T-helper 9 cell (primary cell): ENCODE measurements at places on chromosomes 6 and 20.

GRCh38 chr6:52363228-52363867 lies 1.4 kb downstream of the PAQR8 start:
- no peak for DNase-seq

DNA sequence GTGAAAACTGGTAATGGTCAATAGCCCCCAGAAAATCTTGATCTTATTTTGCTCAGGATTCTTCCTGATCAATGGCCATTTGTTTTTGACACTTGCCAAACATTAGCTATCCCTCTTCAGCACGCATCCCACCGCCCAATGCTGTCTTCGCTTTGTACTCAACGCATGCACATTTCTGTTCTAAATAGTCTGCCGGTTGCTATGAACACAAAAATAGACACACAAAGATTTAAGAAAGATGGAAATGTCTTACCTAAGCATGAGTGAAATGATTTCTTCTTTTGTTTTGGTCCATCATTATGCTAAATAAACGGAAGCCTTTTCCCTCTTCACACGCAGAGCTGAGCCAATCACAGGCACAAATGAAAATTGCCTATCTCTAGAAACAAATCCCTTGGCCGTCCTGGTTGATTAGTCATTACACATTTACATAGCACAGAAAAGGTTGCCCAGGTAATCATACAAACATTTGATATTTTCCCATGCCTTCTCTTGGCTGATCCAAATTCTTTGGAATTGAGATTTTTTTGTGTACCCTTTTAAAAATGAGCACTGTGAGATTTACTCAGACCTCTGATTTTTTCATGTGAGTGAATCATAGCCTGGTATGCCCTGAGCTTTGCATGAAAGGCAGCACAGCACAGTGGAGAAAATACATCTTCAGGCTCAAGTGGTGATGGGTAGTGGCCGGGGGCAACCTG lies 70.5 kb upstream of the FAM184A start:
- DNase-seq = no peak

GRCh38 chr20:63567136-63567385 lies 7.0 kb downstream of the HELZ2 start:
- no peak for DNase-seq

DNA sequence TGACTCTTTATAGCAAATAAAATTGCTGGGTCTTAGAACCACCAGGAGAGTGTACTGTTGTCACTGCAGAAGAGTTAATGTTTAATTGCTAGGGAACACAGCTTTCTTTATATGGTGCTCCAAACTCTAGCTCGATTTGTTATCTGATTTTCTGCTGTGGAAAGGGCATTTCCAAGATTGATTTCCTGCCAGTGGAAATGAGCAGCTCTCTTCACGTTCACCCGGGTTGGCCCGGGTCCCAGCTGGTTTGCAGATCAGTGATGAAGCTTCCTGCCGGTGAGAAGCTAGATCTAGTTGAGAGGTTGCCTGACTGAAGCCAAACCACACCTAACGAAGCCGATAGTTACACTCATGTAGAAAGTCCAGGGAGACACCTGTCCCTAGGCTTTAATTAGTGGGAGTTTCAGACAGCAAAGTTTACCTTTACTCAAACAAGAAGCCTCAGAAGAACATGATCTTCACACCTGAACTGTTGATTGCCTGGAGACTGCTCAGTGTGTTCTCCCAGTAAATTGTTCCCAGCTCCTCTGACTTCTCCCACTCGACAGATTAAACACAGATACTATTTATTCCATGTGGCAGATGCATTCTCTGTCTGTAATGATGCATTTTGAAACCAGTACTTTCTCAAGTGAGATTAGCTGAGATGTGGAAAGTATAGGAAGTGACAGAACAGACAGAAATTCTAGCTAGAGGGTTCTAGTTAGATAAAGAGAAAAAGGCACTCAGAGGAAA lies 27.8 kb downstream of the PAQR8 start:
- peak; percentile 48 for DNase-seq

- no peak for DNase-seq
These were observed 47.6 kb upstream of the RBM24 start for GRCh38 chr6:17233531-17233930.

- no peak for DNase-seq
These were observed 147.3 kb downstream of the TTLL2 start for GRCh38 chr6:167472148-167472547.

GRCh38 chr6:88359530-88360202 lies 193.5 kb upstream of the CNR1 start:
- DNase-seq = no peak

GRCh38 chr20:44021900-44022299 lies 107.2 kb downstream of the TOX2 start:
- no peak for DNase-seq

DNA sequence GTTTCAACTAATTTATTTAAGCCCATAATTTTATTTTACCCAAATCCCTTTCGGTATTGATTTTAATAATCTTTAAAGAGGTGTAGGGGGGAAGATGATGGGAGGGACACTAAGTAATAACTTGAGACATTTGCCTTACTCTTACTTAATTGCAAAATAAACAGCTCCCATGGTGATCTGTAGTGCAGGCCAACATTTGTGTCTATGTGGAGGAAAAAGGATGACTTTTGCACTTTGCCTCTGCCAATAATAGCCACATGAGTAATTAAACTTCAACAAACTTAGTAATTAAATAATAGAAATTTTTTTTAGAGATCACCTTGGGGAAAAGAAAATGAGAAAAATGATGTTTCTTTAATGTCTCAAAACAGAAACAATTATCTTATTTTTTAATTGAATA lies 29.9 kb upstream of the CD2AP start:
- no peak for DNase-seq

DNA sequence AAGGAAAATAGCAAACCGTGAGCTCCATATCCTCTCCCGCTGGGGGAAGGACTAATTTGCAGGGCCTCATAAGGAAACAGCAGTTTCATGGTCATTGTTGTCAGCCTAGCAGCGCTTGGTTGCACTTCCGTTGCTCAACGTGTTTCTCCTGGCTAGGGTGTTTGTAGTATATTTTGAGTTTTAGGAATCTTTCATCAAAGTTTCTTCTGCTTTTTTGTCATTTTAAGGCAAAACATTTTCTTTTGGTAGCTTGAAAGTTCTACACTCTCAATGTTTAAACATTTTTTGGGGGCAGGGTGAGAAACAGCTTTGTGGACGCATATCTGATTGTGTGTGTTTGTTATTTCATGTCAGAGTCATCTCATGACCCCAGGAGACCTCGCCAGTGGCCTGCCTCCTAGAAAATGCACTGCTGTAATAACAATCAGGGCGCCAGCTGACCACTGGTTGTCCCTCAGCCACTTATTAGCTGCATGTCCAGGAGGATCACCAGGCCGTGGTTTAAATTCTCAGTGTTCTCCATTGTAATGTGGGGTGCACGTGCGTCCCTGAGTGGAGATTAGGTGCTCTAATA lies 20.6 kb downstream of the JARID2 start:
- no peak for DNase-seq

DNA sequence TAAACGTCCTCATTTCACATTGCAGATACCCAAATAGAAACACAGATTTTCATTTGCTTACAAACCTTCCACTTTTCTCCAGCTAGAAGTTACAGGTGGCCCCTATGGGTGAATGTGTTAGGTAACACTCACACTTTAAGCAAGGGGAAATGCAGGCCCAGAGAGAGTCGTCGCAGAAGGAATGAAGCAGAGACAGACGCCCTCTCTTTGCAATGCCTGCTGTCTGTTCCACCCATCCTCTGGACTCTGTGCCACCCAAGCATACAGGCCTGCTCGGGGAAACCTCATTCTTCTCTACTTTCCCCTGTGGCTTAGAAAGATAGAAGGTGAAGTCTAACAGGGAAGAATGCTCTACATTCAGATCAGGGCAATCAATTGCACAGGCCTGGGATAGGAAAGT lies 57.2 kb downstream of the LRFN2 start:
- DNase-seq = no peak

GRCh38 chr6:21438986-21439352 lies 154.6 kb upstream of the SOX4 start:
- no peak for DNase-seq

DNA sequence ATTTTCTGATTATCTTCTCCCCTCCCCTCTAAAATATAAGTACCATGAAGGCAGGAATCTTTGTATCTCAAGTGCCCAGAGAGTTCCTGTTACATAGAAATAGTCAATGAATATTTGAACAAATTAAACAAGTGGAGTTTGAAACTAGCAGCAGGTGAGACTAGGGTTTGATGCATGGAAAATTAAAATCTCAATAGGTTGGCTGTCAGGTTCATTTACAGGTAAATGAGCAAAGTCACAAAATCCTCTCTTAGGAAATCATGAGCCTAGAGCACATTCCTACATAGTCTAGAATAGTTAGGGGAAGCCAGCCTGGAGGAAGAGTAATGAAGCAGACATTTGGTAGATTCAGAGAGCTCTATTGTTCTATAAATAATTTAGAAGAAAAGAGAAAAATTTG lies 140.4 kb downstream of the HS3ST5 start:
- DNase-seq = no peak

GRCh38 chr6:131652472-131652871 lies 15.4 kb downstream of the ENPP3 start:
- no peak for DNase-seq

DNA sequence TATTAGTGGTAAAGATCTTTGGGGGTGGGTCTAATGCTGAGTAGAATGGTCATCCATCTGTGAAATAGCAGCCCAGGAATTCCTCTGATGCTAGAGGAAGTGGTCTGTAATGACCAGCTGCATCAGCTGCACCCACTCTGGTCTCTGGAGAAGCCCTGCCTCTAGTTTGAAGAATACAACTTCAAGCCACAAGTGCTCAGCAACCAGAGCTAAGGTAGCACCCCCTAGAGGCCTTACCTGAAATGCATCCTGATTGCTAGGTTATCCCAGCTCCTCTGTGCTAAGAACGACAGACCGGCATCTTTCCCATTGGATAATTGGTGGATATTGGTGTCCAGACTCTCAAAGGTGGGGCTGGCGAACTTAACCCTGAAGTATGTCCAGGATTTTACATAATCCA lies 58.2 kb downstream of the DNAH8 start:
- DNase-seq = no peak

GRCh38 chr6:3218266-3218665 lies 9.2 kb downstream of the TUBB2B start:
- no peak for DNase-seq

DNA sequence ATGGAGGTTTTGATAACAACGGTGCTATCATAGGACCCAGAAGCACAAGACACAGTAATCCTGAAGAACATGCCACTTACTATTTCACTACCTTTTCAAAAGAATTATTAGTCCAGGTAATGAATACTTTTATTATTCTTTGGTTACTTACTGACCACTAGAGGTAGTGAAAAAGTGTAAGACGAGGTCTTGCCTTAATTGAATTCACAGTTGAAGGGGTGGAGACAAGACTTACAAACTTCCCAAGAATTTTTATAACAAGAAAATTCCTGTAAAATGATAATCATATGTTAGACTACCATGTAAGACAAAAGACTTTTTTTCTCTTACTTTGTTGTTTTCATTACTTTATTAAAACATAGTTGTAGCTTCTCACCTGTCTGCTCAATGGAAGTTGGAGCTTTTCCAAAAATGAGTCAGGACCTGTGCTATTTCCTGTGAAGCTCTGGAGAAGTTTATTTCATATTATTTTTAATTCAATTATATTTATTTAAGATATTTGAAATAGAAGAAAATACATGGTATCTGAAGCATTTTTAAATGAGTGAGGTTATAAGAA lies 52.4 kb downstream of the DOP1A start:
- no peak for DNase-seq

GRCh38 chr20:58518896-58519593 lies 3.8 kb upstream of the APCDD1L start:
- no peak for DNase-seq

DNA sequence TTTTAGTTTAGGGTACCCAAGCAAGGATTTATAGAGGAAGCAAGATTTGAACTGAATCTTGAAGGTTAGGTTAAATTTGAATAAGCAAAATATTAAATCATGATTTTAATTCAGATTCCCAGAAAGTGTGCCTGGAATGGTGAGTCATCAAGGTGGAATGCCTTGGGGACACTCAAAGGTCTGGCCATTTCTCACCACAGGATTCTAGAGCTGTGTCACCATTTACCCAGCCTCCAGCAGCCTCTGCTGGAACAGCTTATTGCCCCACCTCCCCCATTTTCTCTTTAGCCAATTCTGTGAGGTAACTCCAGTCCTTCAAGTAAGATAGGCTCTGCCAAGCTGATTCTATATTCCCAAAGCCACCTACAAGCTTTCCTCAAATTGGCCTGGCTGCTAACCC lies 181.4 kb downstream of the SIM1 start:
- DNase-seq = no peak

GRCh38 chr20:2871661-2872458 lies 1.4 kb upstream of the PTPRA start:
- peak; percentile 12 for DNase-seq

DNA sequence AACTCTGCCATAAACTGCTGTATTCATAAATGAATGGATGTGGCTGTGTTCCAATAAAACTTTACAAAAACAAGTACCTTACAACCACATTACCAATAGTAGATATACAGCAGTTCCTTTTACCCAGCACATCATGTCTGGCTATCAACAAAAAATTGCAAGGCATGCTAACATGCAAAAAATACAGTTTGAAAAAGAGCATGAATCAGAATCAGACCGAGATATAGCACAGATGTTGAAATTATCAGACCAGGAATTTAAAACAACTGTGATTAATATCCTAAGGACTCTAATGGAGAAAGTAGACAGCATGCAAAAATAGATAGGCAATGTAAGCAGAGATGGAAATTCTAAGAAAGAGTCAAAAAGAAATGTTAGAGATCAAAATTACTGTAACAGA lies 8.4 kb upstream of the NUS1 start:
- no peak for DNase-seq

DNA sequence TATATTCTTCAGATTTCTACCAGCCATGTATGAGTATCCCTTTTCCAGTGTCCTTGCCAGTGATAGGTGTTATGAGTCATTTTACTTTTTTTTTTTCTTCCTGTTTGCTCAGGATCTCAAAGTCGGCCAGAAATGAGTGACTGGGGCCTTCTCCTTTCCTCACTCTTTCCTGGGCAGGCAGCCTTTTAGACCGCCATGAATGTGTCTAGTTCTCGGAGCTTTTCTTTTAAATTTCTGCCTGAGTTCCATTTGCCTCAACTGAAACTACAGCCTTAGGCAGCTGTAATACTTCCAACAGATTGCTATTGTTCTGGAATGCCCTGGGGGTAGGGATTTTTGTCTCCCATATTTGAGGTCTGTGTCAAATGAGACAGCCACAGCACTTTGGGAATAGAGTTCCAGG lies 83.7 kb downstream of the STXBP5 start:
- DNase-seq = no peak

GRCh38 chr6:44738601-44739146 lies 351.2 kb downstream of the CDC5L start:
- DNase-seq = no peak

- no peak for DNase-seq
These were observed 117.2 kb upstream of the THBS2 start for GRCh38 chr6:169370666-169371343.

GRCh38 chr6:157756708-157757429 lies 66.2 kb upstream of the SNX9 start:
- peak; percentile 76 for DNase-seq
